Fibroblast of the aortic adventitia (primary cell): ENCODE measurements at places on chromosomes 7 and 10. TPM values are rescaled to one million over a fixed set of nuclear protein-coding genes. Genes with fewer than 3 reads are reported as not detected.
A peak's percentile ranks its signal among the peaks of the same experiment; 100 is the strongest.

GRCh38 chr10:19947656-19948055 is 131.4 kb downstream of the PLXDC2 start:
- DNase-seq, result no peak

- DNase-seq, result peak; percentile 57
Measured at GRCh38 chr7:149685455-149685854, 87.9 kb downstream of the ZNF467 start.

DNA sequence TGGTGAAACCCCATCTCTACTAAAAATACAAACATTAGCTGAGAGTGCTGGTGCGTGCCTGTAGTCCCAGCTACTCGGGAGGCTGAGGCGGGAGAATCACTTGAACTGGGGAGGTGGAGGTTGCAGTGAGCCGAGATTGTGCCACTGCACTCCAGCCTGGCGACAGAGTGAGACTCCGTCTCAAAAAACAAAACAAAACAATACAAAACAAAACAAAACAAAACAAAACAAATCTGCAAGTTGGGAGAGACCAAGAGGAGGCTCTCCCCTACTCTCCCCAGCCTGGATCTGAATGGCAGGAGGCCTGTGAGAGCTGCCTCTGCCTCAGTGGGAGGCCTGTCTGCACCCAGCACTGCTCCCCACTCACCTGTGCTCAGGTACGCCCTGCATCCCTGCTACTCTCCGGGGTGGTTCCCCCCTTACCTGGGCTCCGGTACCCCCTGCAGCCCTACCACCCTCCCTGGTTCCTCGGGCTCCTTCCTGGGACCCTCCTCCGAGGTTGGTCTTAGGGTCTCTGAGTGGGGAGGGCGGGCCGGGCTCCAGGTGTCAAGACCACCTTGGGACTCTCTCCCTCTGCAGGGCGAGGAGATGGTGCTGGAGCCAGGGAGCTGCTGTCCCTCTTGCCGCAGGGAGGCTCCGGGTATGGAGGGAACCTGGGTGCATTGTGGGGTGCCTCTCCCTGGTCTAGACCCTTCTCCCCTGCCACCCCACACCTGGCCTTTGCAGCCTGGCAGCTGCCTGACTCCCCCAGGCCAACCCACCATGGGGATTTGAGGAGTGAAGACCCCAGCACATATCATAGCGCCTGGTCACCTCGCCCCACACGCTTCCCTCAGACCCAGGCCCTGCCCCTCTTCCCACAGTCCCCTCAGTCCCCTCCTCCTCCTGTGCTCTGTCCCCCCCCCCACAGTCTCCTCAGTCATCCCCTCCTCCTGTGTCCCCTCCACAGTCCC is 9.5 kb upstream of the ZNF862 start:
- DNase-seq, result no peak

GRCh38 chr7:92875719-92876118 is 39.3 kb upstream of the CDK6 start:
- peak; percentile 10 for DNase-seq

DNA sequence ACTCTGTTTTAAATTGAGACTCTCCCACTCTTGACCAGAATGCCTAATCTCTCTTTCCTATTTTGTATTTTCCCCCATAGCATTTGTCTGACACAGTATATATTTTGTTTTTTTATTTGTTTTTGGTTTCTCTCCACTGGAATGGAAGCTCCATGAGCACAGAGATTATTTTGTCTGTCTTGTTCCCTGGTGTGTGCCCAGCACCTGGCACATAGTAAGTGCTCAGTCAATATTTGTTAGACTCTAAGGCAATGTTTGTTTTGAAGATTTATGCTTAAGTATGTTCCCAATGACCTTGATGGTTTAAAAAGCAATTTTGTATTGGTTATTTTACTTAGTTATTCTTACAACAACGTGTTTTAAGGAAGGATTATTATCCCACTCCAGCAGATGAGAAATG is 201.8 kb downstream of the DYNC1I1 start:
- DNase-seq, result no peak

DNA sequence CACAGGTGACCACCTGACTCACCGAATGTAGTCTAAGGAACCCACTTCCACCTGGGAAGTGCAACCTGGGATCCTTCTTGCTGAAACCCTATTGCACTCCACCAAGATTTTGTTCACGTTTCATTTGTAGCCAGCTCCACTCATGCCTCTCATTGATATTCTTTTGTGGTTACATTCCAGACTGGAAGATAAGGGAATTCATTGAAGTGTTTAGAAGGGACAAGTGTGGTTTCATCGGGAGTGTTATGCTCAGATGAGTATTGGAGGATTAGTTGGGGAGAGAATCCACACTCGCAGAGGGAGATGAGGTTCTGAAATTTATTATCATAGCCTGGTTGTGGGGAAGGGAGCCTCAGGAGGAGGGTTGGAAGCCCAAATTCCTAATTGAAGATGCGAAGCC is 320.4 kb downstream of the KCNMA1 start:
- DNase-seq, result no peak

DNA sequence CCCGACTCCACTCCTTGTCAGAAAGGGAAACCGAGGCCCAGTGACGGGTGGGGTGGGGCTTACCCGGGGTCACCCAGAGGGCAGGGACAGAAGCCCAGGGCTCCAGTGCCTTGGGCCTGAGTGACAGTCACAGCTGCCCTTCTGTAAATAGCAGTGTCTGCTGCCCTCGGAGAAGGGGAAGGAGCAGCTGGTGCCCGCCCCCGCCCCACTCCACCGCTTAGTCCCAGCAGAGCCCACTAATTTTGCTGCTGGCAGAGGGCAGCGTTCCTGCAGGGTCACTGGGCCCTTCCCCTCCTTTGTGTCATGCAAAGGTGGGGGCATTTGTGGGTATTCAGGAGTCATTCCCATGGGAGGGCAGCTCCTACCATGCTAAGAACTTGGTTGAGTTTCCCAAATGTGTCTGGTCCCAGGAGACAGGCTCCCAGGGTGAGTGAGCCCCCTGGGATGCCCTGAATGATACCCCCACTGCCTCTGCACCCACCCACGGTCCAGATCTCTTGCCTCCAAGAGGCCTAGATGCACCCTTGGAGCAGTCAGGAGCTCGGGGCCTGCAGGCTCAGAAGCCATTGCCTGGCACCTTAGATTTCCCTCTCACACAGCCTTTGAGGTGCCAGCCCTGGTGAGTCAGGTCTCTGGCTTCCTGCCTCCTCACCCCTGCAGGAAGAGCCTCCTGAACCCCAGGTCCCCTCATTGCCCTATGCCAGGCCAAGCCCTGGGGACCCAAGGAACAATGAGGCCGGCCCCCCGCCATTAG is 17.2 kb downstream of the SH2B2 start:
- no peak for DNase-seq

DNA sequence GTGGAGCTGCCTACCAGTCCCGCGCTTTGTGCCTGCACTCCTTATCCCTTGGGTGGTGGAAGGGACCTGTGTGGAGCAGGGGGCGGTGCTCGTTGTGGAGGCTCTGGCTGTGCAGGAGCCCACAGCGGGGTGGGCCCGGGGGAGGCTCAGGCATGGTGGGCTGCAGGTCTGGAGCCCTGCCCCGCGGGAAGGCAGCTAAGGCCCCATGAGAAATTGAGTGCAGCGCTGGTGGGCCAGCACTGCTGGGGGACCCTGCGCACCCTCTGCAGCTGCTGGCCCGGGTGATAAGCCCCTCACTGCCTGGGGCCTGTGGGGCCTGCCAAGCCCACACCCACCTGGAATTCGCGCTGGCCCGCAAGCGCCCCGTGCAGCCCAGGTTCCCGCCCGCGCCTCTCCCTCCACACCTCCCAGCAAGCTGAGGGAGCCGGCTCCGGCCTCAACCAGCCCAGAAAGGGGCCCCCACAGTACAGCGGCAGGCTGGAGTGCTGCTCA is 859.6 kb upstream of the KCND2 start:
- DNase-seq, result no peak

DNA sequence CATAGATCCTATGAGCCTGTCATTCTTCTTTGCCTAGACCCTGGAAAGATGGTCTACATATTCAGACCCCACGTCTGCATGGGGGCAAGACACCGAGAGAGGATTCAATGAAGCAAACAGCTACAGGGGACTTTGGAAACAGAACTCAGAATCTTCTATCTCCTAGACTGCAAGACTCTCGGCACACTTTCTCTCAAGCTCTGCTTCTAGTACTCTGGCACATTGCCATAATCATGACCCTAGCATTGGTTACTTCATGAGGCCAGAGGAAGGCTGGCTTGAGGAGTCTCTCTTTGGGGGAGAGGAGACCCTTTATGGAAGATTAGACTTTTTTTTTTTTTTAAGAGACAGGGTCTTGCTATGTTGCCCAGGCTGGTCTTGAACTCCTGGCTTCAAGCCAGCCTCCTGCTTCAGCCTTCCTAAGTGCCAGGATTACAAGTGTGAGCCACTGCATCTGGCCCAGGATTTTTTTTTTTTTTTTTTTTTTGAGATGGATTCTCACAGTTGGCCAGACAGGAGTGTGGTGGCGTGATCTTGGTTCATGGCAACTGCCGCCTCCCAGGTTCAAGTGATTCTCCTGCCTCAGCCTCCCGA is 20.7 kb downstream of the CCDC3 start:
- DNase-seq, result no peak

DNA sequence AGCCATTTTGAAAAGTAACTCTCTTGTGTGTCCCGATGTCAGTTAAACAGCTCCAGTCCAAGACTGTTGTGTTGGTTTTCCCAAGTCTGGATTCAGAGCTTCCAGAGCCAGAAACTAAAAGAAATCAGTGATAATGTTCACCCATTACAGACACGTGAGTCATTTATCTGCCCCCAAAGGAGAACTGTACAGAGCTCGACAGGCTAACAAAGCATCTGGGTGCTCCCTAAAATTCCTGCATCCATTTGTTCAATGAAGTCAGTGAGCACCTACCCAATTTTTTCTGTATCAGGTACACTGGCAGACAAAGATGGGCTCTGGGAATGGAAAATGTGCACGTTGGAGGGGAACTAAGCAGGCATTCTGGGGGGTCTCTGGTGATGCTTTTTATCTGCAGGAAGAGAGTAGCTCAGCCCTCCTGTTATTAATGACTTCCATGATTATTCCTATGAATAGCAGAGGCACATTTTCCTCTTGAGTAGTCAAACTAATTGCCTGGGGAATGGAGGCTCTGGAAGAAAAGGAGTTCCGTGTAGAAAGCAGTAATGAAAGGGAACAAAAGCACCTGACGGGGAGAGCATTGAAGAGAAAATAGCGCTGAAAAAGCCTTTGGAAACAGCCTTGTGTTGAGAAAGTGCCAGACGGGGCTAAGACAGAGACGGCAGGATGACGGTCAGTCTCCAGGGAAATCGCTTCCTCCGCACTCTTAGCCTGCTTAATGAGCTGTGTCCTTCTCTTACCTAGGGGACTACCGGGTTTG is 75.3 kb downstream of the GAD2 start:
- no peak for DNase-seq

DNA sequence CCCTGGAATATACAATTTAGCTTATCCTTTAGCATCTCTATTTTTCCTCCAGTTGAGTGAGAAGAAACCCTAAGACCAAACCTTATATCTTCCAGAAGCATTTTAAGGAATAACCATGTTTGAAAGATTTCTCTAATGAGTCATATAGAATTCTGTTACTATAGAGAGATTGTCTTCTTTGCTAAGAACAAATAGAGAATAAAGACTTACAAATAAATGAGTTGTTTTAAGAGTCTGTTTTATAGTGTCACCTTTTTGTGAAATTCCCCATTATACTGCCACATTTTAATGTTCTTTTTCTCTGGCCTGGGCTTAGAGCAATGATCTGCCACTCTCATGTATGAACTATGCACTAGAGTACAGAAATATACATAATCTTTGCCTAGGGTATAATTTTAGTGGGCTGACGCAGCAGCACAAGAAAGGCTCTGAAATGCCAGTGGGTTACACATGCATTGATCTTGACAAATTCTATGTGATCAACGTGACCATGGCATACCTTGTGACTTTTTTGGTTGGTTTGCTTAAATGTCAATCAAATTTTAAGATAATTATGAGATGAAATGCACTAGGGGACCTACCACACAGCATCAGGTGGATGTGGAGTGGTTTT is 145.1 kb upstream of the MKLN1 start:
- DNase-seq, result no peak

CYP3A4 gene
- not detected in 2 replicates for total RNA-seq

DRGX gene
- total RNA-seq, result not detected in 2 replicates

MMP21 gene
- 0.09 TPM in 1 of 2 replicates, not detected in the other for total RNA-seq
